ENCODE measurements at places on chromosomes 16 and 17.
A peak's percentile ranks its signal among the peaks of the same experiment; 100 is the strongest.

DNA sequence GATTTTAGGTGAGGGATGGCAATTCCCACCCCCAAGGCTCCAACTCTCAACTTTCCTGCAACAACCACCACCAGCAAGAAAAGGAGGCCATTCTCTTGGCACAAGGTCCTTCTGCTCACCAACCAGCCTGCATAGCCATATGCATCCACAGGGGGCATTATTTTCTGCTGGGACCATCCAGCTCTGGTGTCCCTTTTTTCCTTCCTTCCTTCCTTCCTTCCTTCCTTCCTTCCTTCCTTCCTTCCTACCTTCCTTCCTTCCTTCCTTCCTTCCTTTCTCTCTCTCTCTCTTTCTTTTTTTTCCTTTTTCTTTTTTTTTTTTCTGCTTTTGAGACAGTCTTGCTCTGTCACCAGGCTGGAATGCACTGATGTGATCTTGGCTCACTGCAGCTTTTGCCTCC is 21.1 kb upstream of the COX10 start:
- no peak for DNase-seq

- DNase-seq: no peak
Measured at GRCh38 chr17:1673041-1673785, 11.5 kb downstream of the PRPF8 start.

DNA sequence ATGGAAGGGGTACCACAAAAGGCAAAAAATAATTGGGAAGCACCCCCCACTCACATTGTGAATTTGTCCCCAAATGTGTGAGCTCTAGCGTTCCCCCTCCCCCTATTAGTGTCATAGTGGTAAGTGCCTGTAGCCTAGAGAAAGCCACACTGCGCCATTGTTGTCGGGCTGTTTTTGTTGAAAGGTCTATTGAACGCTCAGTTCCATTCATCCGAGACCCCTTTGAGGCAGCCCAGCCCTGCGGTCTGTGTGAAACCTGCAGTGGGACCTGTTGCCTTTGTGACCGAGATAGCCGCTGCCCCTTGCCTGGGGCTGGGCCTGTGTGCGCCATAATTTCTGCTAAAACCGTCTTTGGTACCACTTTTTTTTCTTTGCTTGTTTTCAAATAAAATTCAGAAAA is 3.0 kb downstream of the JPT2 start:
- DNase-seq: no peak

- peak; percentile 56 for DNase-seq
Measured at GRCh38 chr17:31216031-31216751, 80.8 kb downstream of the OMG start.

DNA sequence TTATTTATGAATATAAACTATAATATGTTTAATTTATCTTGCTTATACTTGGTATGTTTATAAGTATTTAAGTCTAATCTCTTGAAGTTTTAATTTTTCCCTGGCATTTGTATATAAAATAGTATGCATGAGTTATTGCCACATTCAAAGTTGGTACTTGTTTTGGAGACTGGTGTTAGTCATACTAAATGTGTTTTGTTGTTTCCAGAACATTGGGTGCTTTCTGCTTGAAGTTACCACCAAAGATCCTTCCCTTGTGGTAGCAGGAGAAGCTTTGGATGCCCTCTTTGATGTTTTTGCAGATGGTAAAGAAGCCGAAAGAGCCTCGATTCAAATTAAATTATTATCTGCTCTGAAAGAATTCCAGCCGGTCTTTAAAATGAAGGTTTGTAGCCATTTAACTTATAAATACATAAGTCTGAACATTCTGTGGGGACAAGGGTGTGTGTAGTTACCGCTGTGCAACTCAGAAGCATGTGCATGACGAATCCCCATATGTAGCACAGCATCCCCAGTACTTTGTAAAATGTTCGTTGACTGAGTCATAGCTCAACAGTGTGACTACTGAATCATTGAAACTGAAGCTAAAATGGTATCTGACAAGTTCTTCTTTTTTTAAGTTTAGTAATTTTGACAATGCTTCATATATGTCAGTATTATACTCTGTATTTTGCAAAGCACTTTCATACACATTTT is 36.4 kb downstream of the HEATR3 start:
- DNase-seq: no peak

DNA sequence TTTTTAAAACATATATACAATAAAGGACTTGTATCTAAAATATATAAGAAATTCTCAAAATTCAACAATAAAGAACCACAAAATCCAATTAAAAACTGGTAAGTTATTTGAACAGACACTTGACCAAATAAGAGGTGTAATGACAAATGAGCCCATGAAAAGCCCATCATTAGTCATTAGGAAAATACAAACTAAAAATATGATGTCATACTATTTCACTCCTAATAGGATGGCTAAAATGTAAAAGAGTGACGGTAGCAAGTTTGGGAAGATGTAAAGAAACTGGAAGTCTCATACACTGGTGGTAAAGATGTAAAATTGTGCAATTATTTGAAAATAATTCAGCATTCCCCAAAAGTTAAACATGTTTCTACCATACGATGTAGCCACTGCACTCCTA is 1095.3 kb upstream of the CDH8 start:
- no peak for DNase-seq

DNA sequence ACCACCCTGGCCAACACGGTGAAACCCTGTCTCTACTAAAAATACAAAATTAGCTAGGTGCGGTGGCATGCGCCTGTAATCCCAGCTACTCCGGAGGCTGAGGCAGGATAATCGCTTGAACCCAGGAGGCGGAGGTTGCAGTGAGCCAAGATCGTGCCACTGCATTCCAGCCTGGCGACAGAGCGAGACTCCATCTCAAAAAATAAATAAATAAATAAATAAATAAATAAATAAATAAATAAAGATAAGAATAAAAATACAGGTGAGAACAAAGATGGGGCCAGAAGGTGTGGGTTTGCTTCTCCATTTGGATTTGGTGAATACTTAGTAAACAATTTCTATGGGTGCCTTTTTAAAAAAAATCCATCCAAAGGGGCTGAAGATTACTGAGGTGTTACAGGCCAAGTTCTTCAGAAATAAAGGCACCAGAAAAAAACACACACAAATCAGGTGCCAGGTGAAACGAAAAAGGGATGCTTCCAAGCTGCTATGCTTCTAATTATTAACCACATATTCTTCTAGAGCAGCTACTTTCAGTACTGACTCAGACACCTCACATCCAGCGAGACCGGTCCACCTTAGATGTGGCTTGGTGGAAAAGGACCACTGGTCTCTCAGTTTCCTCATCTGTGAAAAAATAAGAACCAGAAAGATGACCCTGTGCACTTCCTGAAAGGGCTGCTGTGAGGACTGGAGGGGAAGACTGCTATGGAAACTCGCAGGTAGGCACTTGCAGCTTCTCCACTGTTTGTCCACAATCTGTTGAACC is 9.2 kb downstream of the GLYR1 start:
- DNase-seq: no peak

DNA sequence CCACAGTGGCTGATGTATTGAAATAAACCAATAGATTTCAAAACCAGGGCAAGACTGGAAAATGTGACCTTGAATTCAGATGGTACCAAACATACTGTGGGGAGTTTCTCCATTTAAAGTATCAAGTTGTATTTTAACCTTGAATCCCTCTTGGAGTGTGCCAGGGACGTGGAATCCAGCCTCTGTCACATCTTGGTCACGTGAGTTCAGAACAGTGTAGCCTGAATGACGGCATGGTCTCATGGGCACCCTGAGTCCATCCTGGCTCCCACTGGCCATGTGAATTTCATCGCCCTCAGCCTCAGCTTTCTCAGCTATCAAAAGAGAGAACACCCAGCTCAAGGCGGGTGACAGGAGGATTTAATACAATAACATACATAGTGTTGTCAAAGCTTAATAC is 6.8 kb downstream of the ZNF771 start:
- no peak for DNase-seq

- no peak for DNase-seq
Measured at GRCh38 chr16:25279491-25279890, 21.8 kb upstream of the ZKSCAN2 start.

DNA sequence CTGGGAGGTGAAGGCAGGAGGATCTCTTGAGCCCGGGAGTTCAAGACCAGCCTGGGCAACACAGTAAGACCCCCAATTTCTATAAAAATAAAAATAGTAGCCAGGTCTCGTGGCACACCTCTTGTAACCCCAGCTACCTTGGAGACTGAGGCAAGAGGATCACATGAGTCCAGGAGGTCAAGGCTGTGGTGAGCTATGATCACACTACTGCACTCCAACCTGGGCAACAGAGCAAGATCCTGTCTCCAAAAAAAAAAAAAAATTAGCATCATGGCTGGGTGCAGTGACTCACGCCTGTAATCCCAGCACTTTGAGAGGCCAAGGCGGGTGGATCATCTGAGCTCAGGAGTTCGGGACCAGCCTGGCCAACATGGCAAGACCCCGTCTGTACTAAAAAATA is 6.7 kb upstream of the CBX2 start:
- DNase-seq: no peak

DNA sequence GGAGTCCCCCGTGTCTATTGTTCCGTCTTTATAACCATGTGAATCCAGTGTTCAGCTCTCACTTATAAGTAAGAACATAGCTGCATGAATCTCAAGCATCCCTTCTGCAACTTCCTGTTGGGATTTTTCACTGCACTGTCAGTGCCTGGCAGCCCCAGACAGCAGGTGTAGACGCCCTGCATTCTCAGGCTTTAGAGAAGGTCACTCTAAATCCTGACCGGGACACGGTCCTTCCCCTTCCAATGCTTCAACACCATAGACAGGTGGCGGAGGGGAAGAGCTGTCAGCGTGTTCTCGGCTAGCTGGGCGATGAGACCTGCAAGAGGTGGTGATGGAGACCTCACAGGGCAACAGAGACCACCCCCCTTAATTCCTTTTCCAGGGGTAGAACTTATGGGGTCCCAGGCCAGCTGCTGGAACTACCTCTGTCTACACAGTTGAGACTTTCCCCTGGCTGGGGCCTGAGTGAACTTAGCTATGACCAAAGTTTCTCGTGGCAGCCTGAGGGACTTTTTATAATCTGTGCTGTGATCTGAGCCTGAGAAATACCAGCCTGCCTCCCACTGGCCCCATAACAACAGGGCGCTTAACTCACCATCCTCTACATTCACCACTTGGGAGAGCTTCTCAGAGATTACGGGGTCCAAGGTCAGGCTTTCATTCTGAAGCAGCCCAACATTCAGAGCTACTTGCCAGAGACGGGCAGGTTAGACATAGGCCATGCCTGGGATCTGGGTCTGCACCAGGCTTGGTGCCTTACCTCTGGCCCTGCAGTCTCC is 143.2 kb upstream of the TNRC6C start:
- no peak for DNase-seq

DNA sequence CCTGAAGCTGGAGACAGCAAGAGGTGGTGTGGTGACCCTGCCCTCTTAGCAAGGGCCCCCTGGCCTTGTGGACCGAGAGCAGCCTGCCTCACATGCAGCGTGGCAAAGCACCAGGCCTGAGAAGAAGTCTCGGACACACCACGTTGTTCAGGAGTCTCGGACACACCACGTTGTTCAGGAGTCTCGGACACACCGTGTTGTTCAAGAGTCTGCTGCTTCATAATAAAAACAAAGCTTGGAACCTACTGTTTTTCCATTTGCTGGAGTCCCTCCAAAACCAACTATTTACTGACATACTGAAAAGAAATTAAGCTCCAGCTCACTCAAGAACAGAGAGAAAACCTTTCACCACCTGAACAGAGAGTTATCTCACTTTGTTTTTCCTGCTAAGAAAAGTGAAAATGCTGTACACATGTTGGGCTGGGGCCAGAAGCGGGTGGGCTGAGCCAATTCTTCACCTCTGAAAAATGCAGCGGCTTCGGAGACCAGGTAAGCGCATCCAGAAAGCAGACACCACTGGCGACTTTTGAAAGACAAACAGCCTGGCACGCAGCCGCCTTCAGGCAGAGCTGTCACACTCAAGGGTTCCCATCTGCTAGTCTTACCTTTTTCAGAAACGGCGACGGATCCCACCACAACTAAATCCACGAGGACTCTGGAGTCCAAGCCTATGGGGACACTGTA is 8.9 kb downstream of the MTHFSD start:
- no peak for DNase-seq

DNA sequence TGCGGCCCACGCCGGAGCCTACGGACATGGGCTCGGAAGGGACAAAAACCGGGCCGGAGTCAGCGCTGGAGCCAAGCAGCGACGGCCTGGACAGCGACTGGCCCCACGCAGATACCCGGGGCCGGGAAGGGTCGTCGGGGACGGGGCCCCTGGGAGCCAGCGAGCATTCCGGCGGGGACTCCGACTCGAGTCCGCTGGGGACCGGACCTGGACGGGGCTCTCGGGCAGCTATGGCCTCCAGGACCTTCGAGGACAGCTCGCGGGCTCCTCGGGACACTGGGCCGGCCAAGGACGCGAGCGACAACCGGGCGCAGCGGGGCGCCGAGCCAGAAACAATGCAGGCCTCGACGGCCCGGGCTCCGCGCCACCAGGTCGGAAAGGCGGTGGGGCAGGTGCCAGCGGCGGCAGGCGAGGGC is 1.0 kb downstream of the MYO15B start:
- DNase-seq: no peak

- DNase-seq: no peak
Measured at GRCh38 chr16:58116081-58116480, 13.1 kb downstream of the CFAP20 start.

GRCh38 chr17:19724501-19725420 is 8.4 kb upstream of the SLC47A2 start:
- peak; percentile 71 for DNase-seq

- peak; percentile 54 for DNase-seq
Measured at GRCh38 chr16:57284209-57284951, at the start of gene PLLP. TSS of gene PLLP (minus strand) at chr16:57284672. CDS start at chr16:57284540, 132 bp downstream.

- DNase-seq: no peak
Measured at GRCh38 chr16:85921026-85921425, 22.1 kb downstream of the IRF8 start.

- no peak for DNase-seq
Measured at GRCh38 chr17:58305626-58306025, 23.0 kb downstream of the TSPOAP1 start.

DNA sequence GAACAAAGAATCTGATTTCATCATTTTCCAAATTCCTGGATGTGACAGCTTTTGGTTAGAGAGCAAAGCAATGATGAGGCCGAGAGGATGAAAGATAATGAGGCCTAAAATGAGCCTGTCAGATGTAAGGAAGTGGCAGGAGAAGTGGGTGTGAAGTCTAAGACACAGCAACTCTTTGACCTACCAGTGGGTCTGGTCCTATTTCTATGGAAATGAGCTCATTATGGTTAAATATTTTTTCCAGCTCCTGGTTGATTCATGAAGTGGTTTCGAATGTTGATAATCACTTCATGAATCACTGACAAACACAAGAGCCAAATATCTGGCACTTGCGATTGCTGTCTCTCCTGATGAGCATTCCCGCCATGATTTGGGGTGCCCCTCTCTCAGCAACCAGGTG is 273.3 kb upstream of the CDH5 start:
- no peak for DNase-seq

GRCh38 chr16:25110387-25110947 is 1.1 kb upstream of the LCMT1 start:
- no peak for DNase-seq

DNA sequence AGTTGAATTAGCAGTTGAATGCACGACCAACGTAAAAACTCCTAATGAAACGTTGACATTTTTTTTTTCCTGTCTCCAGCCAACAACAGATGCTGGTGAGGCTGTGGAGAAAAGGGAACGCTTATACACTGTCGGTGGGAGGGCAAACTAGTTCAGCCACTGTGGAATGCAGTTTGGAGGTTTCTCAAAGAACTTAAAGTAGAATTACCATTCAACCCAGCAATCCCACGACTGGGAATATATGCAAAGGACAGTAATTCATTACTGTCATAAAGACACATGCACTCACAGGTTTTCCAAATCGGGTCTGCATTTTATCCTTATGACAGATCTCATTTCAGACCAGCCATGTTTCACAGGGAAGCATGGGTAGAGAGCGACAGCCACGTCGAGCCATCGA is 3.5 kb upstream of the WFDC1 start:
- DNase-seq: no peak

- DNase-seq: no peak
Measured at GRCh38 chr17:57365420-57365819, 109.1 kb downstream of the MSI2 start.

All from T47D (cell line).